ENCODE measurements at places on chromosomes 1 and 21.

GRCh38 chr1:5456090-5456811 is 536.0 kb downstream of the NPHP4 start:
- no peak for DNase-seq

GRCh38 chr1:54480525-54480848 is 67.5 kb upstream of the ACOT11 start:
- no peak for DNase-seq

DNA sequence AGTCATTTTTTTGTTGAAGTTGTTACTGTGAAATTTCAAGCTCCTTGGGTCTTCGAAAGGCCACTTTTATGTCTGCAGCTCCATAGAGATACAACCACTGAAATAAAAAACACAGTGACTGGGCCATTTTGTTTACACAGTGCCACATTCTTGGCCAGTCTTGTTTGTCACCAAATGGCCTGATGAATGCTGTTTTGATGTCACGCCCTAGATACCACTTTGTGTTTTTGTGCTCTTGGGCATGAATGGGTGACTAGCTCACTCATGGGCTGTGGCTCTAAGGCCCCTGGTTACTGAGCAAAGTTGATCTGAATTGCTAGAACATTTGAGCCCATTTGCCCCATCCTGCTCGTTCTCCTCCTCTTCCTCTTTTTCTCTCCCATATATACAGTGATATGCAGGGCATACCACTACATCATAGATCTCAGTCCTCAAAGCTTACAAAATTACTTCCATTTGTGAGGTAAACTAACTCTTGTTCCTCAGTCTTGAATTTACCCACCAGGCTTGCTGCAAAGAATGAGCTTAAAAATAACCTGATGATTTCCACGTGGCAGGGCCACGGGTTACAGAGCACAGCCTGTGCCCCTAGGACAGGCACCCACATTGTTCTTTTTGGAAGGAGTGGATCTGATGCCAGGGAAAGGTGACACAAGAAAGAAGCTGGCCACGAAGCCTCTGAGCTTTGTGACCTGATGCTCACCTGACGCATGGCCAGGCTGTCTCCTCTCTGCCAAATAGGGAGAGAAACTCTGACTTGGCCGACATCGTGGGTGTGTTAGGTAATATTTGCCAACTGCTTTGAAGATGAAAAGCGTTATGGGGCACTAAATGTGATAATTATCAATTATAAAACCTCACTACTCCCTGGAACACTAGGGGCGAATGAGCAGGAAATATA is 92.4 kb downstream of the RUNX1 start:
- DNase-seq: no peak

- DNase-seq: no peak
Observed at GRCh38 chr1:56175211-56175610, 404.2 kb downstream of the PLPP3 start.

Measured in stimulated activated CD4-positive, alpha-beta T cell treated with anti-CD3 and anti-CD28 coated beads, Interleukin-1b, Interleukin-23, amount 100 ng/mL, for 1 hour (primary cell).